ENCODE measurements at places on chromosomes 12 and 14.

GRCh38 chr12:124804011-124804621 is 59.5 kb downstream of the SCARB1 start:
- no peak for DNase-seq

- no peak for DNase-seq
These were observed 101.1 kb upstream of the PLEKHG7 start for GRCh38 chr12:92601680-92602079.

DNA sequence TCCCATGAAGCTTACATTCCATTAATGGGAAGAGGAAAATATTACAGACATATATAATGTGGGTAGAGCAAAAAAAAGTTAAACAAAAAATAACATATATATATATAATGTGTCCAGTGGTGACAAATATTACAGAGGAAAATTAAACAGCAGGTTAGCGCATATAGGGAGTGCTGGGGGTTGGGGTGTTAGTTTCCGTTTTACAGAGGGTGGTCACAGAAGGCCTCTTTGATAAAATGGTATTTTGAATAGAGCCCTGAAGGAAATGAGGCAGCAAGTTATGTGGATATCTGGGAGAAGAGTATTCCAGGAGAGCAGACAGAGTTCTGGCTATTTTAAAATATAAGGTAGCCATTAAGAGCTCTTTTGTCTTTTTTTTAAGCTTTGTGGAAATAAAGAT is 73.2 kb downstream of the DCAF5 start:
- DNase-seq = no peak

GRCh38 chr12:109827566-109828550 is 5.3 kb downstream of the TRPV4 start:
- DNase-seq = no peak

DNA sequence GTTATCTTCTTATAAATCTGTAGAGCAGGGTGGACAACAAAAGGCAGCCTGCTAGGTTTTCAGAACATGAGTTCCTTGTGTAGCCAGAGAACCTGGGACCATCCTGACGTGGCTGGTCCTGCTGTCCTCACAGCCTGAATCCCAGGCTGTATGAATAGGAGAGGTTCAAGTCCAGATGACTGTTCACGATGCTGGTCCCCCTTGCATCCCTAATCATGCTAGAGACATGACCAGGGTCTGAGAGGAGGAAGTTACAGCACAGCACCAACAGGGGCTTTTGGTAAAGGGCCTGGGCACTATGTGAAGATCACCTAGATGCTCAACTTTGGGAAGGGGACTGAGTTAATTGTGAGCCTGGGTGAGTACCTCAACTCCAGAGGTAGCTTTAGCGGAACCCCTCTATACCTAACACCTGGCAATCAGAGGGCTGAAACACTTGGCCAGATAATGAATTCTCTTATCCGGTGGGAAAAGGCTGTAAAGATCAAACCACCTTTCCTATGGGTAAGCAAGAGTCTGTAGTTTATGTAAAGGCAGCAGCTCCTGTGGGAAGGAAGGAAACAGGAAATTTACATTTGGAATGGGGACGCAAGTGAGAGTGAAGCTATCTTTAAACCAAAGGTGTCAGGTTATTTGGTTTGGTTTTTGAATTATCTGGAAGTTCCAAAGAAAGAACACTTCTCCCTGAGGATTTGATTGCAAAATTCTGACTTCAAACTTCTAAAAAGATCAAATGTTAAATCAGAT is 112.8 kb downstream of the DAD1 start:
- DNase-seq = no peak

GRCh38 chr14:77458249-77458950 is 507 bp downstream of the AHSA1 start:
- DNase-seq = peak; percentile 45

DNA sequence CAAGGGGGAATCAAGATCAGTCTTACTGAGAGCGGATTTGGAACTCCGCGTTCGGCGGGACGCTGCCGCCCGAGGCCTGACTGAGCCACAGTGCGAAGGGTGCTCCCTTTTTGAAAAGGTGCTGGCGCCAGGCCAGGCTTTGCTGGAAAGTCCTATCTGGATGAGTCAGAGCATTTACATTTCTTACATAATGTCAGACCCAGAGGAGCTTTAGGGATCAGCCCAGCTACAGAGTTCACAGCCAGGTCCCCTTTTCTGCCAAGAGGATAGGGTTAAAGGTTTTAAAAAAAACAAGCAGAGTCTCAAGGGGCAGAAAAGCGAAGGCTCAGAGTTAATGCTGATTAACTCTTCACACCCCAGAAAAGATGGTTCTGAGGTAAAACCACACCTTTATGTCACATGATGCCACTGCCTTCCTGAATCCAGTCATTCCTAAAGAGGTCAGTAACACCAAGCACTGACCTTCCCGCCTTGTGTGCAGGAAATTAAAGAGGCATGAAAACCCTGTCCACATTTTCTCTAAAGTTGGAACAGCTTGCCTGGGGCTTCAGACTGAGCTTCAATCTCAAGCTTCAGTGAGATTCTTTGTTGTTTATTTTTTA is 11.7 kb upstream of the FBXL14 start:
- DNase-seq = peak; percentile 63

DNA sequence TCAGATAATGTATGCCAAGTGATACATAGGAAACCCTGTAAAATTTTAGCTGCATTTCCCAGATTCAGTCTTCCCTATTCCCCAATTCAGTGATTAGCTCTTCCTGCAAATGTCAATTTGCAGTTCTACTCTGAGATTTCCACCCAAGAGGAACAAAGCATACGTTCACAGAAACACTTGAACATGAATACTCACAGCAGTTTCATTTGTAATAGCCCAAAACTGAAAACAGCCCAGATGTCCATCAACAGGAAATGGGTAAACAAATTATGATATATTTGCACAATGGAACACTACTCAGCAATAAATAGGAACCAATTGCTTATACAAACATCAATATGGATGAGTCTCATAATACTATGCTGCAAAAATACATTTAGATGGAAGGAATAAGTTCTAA is 194.2 kb downstream of the GXYLT1 start:
- no peak for DNase-seq

GRCh38 chr12:2895511-2895910 is 4.8 kb downstream of the TULP3 start:
- no peak for DNase-seq
